Left renal pelvis (tissue), 4 donors: ENCODE measurements at places on chromosomes 1 and 21.

- DNase-seq = no peak
Observed at GRCh38 chr1:47371016-47371517, 37.5 kb downstream of the CMPK1 start.

GRCh38 chr1:58898739-58899586, 115.1 kb upstream of the JUN start:
- no peak for DNase-seq

DNA sequence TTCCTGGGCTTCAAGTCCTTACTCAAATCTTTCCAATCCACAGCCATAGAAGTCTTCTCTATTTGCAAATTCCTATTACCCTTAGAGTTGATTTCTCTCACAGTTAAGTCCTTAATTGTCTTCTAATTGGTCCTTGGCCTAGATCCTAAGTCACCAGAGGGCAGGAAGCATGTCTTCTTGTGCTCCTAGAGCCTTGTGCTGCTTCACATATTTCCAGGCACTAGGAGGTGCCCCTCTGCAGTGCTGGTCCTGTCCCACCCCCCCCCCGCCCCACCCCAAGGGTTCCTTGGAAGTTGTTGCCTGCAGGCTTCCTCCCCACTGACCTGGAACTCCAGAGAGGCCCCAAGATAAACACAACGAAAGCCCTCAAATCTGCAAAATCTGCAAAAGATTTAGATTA, 28.1 kb upstream of the TARBP1 start:
- DNase-seq = no peak

DNA sequence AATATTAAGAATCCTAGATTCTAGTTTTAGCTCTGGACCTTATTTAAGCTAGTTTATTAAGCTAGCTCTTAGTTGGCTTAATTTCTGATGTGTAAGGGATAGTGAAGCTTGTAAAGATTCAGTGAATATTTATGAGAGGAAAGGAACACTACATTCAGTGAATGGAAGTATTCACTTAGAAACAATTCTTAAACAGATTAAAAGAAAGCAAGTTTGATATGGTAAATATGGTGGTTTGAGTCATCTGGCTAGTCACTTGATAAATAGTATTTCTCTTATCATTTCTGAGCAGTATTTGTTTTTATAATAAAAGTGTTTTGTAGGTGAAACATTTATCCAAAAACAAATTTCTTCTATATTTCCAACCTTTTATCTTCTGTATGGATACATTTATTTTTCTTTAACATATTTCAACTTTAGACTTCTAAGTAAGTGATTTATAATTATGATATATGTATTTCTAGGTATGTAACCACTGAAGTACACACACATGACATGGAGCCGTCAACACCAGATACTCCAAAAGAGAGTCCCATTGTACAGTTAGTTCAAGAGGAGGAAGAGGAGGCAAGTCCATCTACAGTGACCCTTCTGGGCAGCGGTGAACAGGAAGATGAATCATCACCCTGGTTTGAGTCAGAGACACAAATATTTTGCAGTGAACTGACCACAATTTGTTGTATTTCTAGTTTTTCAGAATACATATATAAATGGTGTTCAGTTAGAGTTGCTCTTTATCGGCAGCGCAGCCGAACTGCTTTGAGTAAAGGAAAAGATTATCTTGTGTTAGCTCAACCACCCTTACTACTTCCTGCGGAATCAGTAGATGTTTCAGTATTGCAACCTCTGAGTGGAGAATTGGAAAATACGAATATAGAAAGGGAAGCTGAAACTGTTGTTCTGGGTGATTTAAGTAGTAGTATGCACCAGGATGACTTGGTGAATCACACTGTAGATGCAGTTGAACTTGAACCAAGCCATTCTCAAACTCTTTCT, 55.6 kb downstream of the SUCO start:
- DNase-seq = no peak

GRCh38 chr1:207007352-207008033, 25.1 kb downstream of the C1orf116 start:
- DNase-seq = no peak

DNA sequence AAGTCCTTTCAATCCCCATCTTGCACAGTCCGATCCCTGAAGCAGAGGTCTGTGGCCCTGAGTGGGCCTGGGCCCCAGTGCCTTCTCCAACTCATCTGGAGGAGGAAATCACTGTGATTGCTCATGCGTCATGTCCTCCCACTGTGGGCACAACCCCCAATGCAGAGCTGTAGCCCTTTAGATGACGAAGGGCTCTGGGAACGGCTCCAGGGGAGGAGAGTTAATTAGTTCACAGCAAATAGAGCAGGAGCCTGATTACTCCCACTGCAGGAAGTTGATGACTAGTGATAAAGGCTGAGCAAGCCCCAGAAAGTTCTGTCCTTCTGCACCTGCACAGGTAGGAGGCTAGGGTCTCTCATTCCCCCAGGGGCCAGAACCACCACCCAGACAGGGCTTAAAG, 111.5 kb downstream of the CCDC185 start:
- DNase-seq = peak; percentile 26

DNA sequence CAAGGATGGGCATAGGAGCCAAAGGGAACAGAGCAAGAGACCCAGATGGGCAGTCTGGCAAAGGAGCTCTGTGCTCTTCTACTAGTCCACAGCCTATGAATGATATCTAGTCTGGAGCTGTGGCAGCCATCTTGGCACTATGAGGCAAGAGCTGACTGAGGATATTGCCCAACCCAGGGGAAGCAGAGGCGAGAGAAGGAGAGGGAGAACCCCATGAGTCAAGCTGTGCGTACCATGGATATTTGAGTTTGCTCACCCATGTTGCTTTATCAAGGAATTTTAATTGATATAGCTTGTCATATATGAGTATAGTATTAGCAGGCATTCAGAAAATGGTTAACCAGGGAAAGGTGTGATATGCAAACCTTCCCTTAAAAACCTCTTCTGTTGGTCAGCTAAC, 420.9 kb downstream of the PRDM2 start:
- no peak for DNase-seq

DNA sequence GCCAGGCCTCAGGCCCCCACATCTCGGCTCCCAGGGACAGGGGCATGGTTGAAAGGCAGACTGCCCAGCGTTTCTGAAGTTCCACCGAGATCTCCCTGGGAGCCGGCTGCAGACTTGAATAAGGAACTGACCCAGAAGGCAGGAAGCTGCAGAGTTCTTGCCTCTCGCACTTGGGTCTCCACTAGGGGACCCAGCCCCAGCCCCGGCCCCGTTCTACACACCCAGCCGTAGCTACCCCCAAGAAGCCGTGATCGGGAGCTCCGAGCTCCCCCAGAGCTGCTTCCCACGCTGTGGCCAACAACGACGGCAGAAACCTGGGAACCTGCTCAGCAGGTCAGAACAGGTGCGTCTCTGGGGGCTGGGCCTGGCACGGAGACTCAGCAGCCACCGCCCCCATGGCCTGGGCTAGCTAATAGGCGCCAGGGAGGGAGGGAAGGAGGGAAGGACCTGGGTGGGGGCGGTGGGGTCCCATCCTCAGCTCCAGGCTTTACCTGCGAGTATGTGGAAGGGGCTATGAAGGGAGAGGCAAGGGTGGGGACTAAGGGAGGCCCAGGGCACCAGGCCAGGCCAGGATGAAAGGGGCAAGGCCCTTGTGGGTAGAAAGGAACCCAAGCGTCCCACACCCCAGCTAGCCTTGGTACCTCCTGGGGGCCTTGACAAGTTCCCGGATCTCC, at the start of gene NECTIN4:
TSS of gene NECTIN4 (minus strand) at position 308 of the 674 bp plus-strand sequence. CDS start at position 46, 262 bp downstream.
- DNase-seq = no peak

GRCh38 chr1:41367288-41367642, 6.0 kb downstream of the FOXO6 start:
- no peak for DNase-seq

DNA sequence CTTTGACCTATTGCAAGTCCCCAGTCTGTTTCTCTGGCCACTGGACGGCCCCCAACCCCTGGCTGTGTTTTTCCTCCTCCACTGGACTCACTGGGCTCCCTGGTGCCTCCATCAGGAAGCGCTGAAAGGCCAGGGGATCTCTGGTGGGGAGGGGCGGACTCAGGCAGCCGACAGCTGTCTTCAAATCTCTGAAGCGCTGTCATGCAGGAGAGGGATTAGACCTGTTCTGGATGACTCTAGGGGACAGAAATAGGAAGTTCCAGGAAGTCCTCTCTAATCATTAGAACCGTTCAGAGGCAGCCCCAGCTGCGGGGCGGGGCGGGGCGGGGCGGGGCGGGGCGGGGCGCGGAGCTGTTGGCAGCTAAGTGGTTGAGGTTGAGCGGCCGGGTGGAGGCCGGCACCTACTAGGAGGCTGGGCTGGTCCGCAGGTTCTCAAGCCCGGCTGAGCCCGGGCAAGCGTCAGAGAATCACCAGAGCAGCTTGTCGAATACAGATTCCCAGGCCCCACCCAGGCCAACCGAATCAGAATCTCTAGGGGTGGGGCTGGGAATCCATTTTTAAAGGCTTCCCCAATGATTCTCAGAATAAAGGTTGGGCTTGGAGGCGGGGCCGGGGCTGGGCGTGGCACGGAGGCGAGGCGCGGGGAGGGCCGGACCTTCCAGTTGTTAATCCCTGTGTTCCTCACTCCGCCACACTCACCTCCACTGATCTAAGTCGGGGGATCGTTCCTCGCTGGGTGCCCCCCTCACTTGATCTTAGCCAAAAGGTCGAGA, 11.4 kb upstream of the PHLDA3 start:
- DNase-seq = no peak

DNA sequence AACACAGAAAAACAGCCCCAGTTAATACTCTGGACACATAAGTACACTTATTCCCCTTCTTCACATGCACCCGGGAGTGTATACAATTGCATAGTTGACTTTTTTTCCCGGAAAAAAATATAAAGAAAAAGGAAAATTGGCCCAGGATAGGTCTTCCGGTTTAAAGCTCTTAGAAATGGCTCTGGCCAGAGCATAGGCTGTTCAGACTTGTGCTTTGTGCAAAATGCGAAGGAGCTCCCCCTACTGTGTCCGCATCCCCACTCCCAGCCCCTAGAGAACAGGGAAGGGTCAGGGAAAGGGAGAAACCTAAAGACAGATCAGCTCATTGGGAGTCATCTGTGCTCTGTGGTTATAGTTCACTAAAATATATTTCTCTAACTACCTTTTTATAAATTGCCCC, 5.5 kb upstream of the MTMR11 start:
- DNase-seq = no peak

GRCh38 chr1:205948039-205948438, 4.8 kb upstream of the SLC26A9 start:
- no peak for DNase-seq

DNA sequence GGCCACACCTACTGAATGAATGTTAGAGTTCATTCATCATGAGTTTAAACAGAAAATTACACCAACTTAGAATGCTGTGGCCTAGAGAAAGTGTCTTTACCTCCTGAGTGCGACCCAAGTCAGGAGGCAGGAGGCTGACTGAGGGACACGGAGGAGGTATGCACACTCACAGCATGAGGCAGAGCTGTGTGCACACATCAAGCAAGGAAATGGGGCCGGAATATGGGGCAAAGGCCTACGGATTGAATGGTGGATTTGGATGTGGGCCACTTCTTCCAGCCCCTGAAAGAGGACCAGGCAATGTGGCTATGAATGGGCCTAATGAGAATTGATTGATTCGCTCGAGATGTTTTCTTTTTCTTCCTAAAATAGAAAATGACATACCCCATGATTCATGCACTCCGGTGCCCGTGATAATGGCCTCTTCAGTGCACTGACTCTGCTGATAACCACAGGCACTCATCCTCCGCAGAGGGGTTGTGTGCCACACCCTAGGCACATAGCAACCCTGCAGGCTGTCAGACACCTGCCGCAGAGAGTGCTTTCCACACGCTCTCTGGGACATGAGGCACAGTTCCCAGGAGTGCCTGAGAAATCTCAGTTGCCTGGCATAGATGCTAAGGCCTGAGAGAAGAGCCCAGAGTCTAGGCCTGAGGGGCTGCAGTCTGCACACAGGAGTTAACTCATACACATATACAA, 155.5 kb downstream of the GLUL start:
- no peak for DNase-seq

DNA sequence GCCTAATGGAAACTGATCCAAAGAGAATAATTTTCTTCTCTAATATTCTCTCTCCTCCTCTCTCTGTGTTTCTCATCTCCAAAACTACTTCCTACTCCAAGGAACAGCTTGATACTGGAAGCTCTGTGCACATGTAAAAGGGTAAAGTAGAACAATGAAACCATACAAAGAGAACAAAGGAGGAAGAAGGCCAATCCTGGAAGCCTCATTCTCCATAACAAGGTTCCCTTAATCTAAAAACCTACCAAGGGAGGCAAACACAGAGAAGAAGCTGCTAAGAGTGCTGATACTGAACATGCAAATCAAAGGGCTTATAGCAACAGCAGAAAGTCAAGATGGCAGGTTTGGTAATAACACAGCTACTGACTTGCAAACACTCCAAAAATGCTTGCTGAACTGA, 44.4 kb downstream of the SIPA1L2 start:
- DNase-seq = no peak

- no peak for DNase-seq
Observed at GRCh38 chr1:108082001-108082400, 117.0 kb upstream of the VAV3 start.
